ENCODE measurements at places on chromosomes 2 and 18.

GRCh38 chr2:905091-905832 lies 45.4 kb upstream of the SNTG2 start:
- no peak for DNase-seq

DNA sequence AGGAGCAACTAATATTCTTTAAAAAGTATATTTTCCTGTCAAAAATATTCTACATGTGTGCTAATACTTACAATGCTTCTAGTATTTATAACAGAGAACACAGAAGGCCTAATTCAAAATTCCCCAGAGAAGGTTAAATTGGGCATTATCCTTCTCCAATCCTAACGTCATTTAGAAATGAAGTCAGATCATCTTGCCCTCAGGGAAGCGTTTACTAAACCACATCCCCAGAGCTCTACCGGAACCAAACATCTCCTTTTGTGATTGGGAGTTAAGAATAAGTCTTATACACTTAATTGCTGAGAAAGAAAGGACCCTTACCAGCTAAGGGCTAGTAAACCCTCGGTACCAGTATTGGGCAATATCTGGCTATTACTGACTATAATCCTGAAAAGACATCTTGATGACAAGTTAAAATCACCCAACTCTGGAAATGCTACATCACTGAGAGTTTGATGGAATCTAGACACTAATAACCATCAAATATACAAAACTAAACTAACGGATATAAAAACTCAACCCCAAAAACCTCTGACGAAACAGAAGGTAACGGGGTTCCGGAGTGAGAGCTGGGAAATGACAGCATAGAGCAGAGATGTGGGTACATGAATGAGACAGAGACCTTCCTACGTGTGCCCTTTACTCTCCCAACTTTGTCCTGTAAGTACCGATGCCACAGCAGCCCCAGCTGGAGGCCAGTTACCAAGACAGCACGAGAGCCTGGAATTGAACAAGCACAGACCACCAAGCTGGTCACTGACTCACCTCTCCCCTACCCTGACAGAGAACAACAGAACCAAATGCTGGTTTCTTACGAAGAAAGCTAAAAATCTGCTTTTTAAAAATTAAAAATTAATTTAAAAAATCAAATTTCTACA lies 35.0 kb downstream of the WDSUB1 start:
- DNase-seq: no peak

GRCh38 chr2:48545244-48545643 lies 15.3 kb downstream of the STON1 start:
- DNase-seq: no peak

DNA sequence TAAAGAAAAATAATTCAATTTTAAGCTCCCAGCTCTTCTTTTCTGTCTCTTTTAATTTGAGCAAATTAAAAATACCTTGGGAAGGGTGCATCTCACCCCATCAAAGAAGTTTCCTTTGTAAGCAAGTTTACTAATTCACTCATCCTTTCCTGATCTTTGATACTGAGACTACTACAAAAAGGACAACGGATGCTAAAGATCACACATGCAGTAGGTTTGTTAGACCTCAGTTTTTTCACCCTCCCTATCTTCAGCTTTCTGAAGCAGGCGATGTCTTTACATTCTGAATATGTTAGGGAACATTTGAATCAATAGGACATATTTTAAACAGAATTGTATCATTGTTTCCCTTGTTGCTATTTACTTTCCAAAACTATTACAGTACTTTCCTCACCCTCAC lies 6.0 kb upstream of the HNRNPLL start:
- DNase-seq: no peak

- no peak for DNase-seq
Measured at GRCh38 chr2:26352892-26353291, 6.3 kb upstream of the ADGRF3 start.

Measured in NT2/D1 (cell line).